Articular chondrocyte of knee joint (primary cell): ENCODE measurements at places on chromosomes 11 and 22. TPM values are rescaled to one million over a fixed set of nuclear protein-coding genes. Genes with fewer than 3 reads are reported as not detected.

Gene C11orf65
- total RNA-seq, result 0.65 and 1.5 TPM in 2 replicates

Gene ANO5
- total RNA-seq, result 0.11 TPM in 1 of 2 replicates, not detected in the other

Gene ACTN3
- under 0.01 and 0.11 TPM in 2 replicates for total RNA-seq

Gene RNF215
- 12.8 and 13.5 TPM in 2 replicates for total RNA-seq

Gene PATZ1
- total RNA-seq, result 12.1 and 14.1 TPM in 2 replicates

Gene B4GALNT4
- total RNA-seq, result 0.52 and 0.65 TPM in 2 replicates

Gene SAA1
- 0.32 and 0.39 TPM in 2 replicates for total RNA-seq

Gene SNX19
- total RNA-seq, result 92.6 and 114 TPM in 2 replicates

Gene SLC37A2
- 0.22 and 0.52 TPM in 2 replicates for total RNA-seq

Gene UPK2
- total RNA-seq, result 0.22 TPM in 1 of 2 replicates, not detected in the other

Gene CDC42BPG
- under 0.01 TPM in 2 replicates for total RNA-seq

Gene MEI1
- 2.5 and 3.2 TPM in 2 replicates for total RNA-seq

Gene C1QTNF4
- total RNA-seq, result 0.22 and 0.26 TPM in 2 replicates

Gene SCGB1C1
- not detected in 2 replicates for total RNA-seq
